Smooth muscle cell of the brain vasculature (primary cell): ENCODE measurements at places on chromosomes 2 and 18.
A peak's percentile ranks its signal among the peaks of the same experiment; 100 is the strongest.

DNA sequence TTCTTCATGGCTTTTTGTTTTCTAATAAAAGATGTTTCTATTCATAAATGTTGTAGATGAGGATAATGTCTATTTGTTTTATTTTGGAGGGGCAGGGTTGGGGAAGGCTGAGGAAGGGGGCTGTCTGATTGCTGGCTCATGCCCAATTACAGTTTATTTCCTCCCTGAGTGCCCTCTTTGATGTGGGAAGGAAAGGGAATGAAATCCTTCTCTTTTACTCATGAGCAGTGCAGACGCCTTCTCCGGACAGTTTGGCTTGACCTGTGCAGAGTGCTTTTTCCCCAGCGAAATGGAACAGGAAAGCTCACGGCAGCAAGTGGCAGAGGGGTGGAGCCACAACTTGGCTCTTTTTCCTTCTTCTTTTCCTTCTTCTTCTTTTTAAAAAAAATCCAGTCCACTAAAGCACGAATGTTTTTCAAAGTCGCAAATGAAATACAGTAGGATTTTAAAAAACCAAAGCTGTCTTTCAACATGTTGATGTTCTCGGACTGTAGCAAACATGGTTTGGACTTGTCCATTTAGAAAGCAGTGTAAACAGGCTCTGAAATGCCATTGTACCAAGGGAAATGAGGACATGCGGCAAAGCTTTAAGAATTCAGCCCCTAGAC is 34.5 kb downstream of the RAB31 start:
- no peak for DNase-seq

DNA sequence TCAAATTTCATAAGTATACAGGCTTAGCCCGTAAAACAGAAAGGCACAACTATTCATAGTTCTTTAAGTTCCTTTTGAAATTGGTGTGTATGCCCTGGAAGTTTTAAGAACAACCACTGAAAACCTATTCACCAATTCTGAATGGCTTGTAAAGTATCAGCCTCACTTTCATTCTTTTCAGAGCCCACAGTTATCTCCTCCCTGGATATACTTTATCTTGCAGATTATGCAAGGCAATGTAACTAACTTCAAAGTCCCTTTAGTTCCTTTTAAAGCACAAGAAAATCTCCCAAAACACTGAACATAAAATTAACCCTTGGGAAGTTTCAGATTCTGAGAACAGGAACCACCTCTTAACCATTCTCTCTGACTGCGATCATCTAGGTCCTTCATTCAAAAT is 1.1 kb downstream of the STRN start:
- DNase-seq: no peak

- no peak for DNase-seq
Measured at GRCh38 chr2:109230941-109231420, 102.0 kb downstream of the SH3RF3 start.

- DNase-seq: no peak
Measured at GRCh38 chr2:135009339-135009738, 37.9 kb downstream of the MAP3K19 start.

DNA sequence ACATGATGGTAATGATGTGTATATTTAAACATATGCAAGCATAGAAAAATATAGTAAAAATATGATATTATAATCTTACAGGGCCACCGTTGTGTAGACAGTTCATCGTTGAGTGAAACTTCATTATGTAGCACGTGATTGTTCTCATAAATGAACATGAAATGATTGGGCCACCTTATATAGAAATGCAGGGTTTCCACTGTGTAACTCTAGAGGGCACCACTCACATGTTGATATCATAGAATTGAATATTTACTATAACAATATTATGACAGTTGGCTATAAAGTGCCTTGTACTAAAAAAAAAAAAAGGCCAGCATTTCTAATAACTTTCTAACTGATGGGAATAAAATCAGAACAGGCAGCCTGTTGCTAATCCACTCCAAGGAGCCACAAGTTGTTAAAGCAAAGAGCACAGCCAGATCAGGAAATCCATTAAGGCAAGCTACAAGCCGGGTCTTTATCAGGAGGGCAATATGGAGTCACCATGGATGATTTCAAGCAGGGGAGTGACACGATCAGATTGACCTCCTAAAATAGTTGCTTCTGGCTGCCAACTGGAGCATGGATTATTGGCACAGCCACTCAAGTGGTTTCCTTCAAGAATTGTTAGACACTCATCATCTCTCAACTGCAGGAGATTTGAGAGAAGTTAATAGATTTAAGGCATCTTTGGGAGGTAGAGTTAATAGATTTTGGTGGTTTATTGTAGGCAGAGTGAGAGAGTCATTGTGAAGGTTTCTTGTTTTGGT is 16.7 kb downstream of the IL1F10 start:
- DNase-seq: no peak

GRCh38 chr2:231270221-231271114 is 72.0 kb downstream of the ARMC9 start:
- DNase-seq: no peak

GRCh38 chr2:126883666-126884040 is 15.0 kb upstream of the TEX51 start:
- no peak for DNase-seq

- DNase-seq: no peak
Measured at GRCh38 chr2:205145888-205146287, 536.4 kb upstream of the NRP2 start.

GRCh38 chr2:104703669-104704068 is 150.2 kb upstream of the POU3F3 start:
- no peak for DNase-seq

GRCh38 chr2:47984041-47984440 is 77.7 kb upstream of the FBXO11 start:
- no peak for DNase-seq

DNA sequence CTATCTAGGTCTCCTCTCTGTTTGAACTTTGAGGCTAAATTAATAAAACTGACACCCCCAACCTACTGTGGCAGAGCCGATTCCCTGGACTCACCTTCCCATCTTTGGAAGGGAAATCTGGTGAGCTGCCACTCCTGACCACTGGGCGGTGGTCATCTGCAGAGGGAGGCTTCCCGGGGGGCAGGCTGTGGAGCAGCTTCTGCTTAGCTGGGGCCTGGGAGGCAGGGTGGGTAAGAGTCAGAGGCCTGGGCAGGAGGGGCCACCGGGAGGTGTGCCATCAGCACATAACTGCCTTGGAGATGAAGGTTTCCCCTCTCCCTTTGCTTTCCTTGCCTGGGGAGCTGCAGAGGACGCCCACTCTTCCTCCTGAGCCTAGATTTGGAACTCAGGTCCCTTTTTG is 2.3 kb upstream of the NPPC start:
- DNase-seq: no peak

GRCh38 chr18:4797002-4797685 is 342.0 kb upstream of the DLGAP1 start:
- no peak for DNase-seq

- DNase-seq: no peak
Measured at GRCh38 chr18:49476664-49477411, 10.2 kb downstream of the C18orf32 start.

DNA sequence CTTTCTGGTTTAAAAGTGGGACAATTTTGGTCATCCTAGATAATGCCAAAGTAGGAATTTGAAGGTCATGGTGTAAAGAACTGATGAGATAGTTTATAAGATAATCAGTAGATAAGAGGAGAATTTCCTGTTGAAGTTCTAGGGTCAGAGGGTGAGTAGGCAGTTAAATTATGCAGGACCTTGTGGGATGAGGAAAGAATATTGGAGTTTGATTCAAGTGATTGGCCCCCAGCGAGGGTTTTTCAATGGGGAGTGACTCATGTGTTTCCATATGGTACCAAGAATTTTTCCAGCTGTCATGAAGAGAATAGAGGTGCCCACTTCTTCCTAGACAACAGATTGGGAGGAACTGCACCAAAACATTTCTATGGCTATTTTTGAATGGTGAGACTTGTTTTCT is 940.2 kb upstream of the ZEB2 start:
- DNase-seq: no peak

DNA sequence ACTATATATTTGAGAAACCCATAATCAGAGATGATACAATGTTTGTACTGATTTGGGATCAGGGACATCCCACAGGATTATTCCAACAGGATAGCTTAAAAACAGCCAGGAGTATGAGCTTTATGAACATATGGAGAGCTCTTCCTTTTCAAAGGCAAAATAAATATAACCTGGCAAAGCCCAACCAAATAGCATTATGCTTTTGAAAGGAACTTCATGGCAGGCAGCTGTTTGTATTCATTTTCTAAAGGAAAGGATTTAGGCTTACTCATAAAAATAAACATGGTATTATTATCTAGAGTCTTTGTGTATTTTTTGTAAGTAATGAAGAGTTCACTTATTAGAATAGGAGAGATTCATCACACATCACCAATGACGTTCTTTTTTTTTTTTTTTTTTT is 44.4 kb downstream of the CCDC195 start:
- no peak for DNase-seq

GRCh38 chr18:23280844-23281243 is 145.6 kb downstream of the CABLES1 start:
- DNase-seq: no peak

DNA sequence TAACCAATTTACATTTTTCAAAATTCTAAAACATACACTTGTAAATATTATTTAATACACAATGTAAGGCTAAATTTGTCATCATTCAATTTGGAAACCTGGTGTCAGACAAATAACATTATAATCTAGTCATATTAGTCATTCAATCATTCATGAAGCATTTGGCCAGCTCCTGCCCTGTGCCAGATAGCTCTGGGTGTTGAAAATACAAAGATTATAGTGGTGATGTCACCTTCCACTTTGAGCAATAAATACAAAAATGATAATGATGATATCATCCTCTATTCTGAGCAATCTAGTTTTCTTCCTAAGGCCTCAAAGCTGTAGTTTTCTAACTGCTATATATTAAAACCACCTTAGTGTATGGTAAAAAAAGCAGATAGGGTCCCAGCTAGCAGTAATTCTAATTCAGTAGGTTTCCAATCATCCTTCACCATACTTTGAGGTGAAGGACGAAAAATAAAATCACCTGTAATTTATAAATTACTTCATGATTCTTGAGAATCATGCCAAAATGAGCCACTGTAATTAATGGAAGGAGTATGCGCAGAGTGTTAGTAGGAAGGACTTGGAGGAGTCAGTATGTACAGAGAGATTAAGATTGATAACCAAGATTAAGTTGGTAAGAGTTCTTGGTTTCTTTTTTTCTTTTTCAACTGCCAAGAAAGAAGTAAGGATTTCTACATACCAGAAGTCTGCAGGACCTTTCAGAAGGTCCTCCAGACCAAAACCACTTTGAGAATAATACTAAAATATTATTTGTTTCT is 23.2 kb downstream of the MEMO1 start:
- no peak for DNase-seq

DNA sequence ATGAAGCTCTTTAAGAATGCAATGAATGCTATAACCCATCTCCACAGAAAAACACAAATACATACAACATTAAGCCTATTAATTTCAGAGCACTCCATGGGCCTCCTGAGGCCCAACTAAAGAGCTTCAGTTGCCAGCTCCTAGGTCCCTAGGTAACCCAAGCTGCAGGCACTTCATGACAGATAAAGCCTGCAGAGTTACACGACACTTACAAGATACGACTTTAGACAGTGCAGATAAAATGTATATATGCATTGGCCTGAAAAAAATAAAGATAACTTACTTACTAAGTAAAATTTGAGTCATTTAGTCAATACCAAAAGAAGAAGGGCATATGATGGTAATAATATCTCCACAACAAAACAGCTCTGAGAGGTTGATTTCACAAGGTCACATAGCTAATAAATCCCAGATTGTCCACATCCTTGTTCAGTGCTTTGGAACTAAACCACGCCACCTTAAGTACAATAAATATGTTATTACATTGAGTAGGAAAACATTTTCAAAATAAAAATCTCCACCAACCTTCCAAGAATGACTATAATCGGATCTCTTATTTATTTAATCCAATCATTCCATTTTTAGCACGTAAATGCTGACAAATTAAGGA is 3.4 kb downstream of the MAP4K3 start:
- DNase-seq: no peak

DNA sequence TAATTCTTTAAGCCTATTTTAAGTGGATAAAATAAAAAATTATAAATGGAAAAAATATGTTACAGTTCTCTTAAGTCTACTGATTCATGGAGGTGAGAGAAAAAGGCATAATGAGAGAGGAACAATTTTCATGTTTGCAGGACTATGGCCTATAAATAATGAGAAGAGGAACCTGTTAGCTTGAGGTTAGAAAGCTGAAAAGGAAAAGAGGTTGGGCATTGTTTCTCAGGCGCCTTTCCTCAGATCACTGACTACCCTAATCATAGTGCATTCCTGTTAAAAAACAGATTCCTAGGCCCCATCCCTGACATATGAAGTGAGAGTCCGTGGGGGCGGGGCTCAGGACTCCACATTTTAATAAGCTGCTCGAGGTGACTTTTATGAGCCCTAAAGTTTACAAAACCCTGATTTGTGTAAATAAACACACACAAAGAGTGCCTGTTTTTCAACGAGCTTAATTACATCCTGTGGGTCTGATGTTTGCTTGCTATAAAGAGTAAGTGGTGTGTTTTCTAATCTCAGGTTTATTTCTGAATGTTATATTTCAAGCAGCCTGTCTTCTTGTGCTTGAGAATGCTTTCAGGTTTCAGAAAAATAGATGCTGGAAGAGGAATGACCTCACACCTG is 335.5 kb downstream of the CLIP4 start:
- no peak for DNase-seq

- no peak for DNase-seq
Measured at GRCh38 chr18:39655341-39655740, 2089.7 kb upstream of the CELF4 start.

DNA sequence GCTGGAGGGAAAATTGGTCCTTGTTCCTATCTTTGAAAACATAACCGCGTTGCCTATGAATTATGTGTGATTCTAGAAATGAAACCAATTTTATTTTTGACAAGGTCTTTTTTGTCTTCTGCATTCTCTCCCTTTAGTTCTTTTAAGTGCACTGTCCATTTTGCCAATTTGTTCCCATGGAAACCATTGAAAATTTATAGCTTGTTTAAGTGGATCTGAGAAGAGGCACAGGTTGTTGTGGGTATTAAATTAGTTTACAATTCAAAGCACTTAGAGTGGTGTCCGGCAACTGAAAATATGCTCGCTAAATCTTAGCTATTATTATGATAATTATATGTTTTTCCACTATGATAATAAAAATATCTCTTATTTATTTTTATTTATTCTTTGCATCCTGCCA is 107.5 kb upstream of the FSHR start:
- no peak for DNase-seq

GRCh38 chr2:197208024-197208423 is 102.6 kb downstream of the ANKRD44 start:
- DNase-seq: no peak

DNA sequence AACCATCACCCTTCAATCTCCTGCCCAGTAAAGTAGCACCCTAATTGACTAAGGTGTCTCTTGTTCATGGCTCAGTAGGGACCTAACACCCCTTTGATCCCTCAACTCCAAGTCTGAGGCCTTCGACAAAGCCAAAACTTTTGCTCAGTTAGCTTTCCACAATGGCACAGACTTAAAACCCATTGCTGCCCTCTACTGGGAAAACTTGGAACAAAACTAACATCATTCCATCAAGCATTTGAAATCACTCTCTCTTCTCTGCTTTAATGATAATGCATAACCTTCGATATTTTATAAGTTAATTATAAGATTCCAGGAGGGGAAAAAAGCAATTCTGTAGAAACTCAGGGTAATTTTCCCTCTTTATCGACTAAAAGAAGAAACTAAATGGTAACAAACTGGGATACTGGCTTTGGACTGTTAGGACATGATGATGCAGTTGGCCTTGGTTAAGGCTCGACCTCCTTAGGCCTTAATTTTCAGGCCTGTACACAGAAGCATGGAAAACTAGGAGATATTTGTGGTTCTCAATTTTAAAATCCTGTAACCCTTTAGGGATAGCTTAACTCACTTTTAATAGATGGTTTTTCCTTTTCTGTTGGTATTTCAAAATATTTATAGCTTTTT is 127.8 kb downstream of the STK39 start:
- peak; percentile 62 for DNase-seq
